ENCODE measurements at places on chromosomes 11 and 22.

DNA sequence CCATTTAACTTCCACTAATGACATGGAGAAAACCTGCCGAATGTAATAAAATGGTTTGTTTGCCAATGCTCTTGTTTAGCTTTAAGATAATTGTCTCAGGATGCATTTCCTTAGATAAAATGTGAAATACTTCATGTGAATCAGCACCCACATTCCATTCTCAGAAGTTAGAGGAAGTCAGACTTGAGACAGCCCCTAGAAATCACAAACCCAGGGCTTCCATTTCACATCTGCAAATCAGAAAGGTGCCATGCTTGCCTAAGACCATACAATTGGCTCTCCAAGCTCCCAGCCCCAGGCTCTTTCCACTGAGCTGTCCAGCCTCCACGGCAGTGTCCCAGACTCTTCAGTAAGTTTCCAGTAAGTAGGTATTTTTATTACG lies 35.6 kb upstream of the ADORA2A start:
- DNase-seq, result no peak

GRCh38 chr11:33723238-33723881 lies 12.9 kb downstream of the CD59 start:
- no peak for DNase-seq

GRCh38 chr11:103863497-103863896 lies 172.9 kb upstream of the DDI1 start:
- no peak for DNase-seq

DNA sequence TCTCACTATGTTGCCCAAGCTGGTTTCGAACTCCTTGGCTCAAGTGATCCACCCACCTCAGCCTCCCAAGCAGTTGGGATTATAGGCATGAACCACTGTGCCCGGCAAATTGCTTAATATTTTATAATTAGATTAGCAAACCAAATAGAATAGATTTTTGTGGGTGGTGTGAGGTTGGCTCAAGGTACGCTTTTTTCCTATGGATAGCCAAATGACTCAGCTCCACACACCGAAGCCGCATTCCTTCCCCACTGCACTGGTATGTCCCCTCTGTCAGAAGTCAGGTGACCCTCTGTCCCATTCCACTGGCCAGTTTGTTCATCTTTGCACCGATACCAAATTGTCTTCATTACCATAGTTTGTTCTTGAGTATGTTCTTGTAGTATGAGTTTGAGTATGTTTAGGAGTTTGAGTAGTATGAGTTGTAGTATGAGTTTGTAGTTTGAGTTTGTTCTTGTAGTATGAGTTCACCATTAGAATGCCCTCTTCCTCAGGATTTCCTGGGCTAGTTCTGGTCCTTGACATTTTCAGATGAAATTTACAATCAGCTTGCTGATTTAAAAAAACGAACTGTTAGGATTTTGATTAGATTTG lies 19.4 kb downstream of the SUSD2 start:
- no peak for DNase-seq

GRCh38 chr11:96337541-96338431 lies 5.2 kb downstream of the MAML2 start:
- peak; percentile 55 for DNase-seq

- no peak for DNase-seq
These were observed 5.0 kb downstream of the SHANK3 start for GRCh38 chr22:50677493-50678217.

- DNase-seq, result no peak
These were observed 58.6 kb downstream of the MACROD1 start for GRCh38 chr11:64107303-64107702.
